PC-3 (cell line): ENCODE measurements at places on chromosomes 13 and 19. TPM values are rescaled to one million over a fixed set of nuclear protein-coding genes. Genes with fewer than 3 reads are reported as not detected.

The RTBDN gene
- 0.81 and 3.7 TPM in 2 replicates for total RNA-seq

- DNase-seq: no peak
These were observed 276.1 kb downstream of the NALCN start for GRCh38 chr13:101140087-101140770.

DNA sequence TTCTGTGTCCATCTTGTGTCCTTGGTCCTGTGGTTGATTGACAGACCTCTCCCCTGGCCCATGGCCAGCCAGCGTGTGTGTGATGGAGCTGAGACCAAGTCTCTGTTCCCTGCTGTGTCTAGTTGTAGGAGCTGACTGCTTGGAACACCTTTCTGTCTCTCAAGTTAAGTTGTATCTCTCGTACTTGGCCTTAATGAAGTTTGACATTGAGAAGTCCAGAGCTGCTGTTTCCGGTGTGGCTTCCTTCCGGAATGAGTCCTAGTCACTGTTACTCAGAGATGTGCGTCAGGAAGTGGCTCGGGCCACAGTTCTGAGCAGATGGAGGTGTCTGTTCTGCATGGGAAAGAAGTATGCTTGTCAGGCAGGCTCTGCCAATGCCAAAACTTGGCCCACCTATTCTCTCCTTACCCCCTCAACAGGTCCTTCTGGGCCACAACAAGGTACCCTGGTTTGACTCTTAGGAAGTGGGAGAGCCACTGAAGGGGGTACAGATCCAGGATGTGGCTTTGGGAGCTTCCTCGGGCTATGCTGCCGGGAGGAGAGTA lies 54.3 kb downstream of the GATAD2A start:
- DNase-seq: peak; percentile 79

DNA sequence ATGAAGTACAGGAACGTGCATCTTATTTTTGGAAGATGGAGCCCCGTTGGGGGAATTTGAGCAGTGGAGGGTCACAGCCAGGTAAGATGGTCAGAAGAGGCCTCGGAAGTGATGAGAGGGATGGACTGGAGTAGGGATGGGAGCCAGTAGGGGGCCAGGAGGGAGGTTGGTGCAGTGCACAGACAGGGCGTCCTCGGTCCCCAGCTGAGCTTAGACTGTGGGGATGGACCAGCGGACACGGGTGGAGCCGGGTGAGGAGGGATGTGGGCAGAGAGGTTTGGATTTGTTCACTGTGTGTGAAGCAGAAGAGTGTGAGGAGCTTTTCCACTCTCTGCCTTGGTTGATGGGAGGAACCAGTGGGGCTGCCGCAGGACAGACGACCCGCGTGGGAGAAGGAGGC lies 10.6 kb downstream of the RPS9 start:
- no peak for DNase-seq

- peak; percentile 85 for DNase-seq
These were observed 30.2 kb downstream of the CYP2F1 start for GRCh38 chr19:41144403-41144802.

The PNMA8A gene
- total RNA-seq: not detected in 2 replicates

GRCh38 chr13:100029933-100030332 lies 48.3 kb downstream of the ZIC2 start:
- DNase-seq: no peak

- DNase-seq: no peak
These were observed 70.9 kb upstream of the WASF3 start for GRCh38 chr13:26486550-26486949.

GRCh38 chr13:95304453-95304852 lies 3.2 kb upstream of the ABCC4 start:
- DNase-seq: no peak

DNA sequence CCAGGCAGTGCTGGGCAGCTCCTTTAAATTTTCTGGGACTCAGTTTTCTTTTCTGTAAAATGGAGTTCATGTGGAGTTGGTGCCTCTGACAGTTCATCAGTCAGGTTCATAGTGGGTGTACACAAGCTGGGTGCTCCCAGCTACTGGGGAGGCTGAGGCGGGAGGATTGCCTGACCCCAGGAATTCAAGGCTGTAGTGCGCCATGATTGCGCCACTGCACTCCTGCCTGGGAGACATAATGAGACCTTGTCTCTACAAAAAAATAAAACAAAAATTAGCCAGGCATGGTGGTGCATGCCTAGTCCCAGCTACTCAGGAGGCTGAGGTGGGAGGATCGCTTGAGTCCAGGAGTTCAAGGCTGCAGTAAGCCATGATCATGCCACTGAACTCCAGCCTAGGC lies 21.1 kb downstream of the IQCN start:
- DNase-seq: no peak

GRCh38 chr19:5677136-5677535 lies 3.2 kb downstream of the MICOS13 start:
- no peak for DNase-seq

The MEF2B gene
- 0.22 and 0.29 TPM in 2 replicates for total RNA-seq

GRCh38 chr19:30810726-30811125 lies 438.5 kb downstream of the ZNF536 start:
- DNase-seq: no peak

GRCh38 chr13:114089751-114090400 lies 42.5 kb downstream of the RASA3 start:
- no peak for DNase-seq

The KIR2DL4 gene
- not detected in 2 replicates for total RNA-seq

GRCh38 chr13:44368062-44368591 lies 5.5 kb upstream of the SERP2 start:
- no peak for DNase-seq

- no peak for DNase-seq
These were observed 349.0 kb downstream of the TBC1D4 start for GRCh38 chr13:75132701-75133695.

GRCh38 chr19:7676376-7676775 lies 514 bp upstream of the MCEMP1 start:
- no peak for DNase-seq
